ENCODE measurements at places on chromosomes 4 and X.

DNA sequence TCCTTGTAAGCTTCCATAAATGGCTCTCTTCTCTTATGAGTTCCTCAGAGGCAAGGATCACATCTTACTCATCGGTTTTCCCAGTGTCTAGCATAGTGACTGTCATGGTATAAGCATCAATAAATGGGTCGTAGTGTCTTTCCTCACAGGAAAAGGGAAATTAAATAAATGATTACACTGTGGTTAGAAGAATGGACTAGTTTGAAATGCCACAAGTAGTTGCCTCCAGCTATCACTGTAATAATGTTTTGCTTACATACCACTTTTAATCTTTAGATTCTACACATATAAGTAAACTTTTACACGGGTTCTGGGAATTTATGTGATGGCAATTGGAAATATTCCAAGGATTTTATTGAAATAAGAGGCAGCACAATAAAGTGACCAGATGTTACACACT lies 152.8 kb upstream of the CXorf51A start:
- DNase-seq, result no peak

GRCh38 chr4:86129546-86129945 lies 230.3 kb downstream of the MAPK10 start:
- no peak for DNase-seq

GRCh38 chr4:59120287-59120814 lies 2010.2 kb upstream of the IGFBP7 start:
- DNase-seq, result no peak

GRCh38 chr4:7294176-7294756 lies 101.9 kb downstream of the SORCS2 start:
- DNase-seq, result no peak

DNA sequence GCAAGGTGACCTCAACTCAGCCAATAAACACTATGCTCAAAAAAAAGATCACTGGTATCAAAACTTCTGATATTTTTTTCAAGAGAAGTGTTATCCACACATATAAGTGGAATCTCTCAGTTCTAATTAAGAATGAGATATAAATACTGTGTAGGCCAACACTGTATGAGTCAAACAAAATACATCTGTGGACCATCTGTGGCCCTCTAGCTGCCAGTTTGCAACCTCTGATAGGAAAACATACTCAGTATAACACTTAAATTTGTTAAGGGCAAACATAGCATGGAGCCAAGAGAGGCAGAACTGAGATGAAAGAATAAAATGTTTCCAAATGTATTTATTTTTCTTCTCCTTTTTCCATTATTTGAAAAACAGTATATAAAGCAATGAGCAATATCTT lies 377.3 kb downstream of the ARAP2 start:
- no peak for DNase-seq

DNA sequence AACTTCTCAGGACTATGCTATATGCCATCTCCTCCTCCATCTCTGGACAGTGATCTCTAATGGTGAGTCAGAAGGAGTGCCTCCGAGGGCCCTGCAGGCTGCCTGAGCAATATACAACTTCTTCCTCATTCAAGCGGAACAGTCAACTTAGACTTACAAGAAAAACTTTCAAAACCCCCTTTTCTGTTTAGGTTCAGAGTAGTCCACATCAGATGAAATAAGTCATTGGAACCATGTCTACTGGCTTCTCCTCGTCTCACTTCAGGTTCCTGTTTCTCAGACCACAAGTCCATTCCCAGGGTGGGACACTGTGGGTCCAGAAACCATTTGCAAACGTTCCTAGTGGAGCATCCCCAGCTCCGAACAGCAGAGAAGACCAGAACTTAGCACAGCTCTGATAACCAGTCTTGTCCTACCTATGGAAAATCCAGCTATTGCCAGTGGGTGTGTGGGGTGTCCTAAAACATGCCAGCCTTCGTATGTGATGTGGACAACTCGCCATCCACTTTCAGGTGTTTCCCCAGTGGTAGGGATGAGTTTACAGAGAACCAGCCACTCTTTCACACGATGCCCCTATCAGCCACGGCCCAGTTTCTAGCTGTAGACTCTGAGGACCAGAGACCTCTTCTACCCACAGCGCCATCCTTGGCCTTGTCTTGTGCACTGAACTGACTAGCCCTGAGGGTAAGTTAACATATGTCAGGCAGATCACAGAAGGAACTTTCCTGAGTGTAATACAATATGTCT lies 32.7 kb upstream of the NKRF start:
- DNase-seq, result no peak

DNA sequence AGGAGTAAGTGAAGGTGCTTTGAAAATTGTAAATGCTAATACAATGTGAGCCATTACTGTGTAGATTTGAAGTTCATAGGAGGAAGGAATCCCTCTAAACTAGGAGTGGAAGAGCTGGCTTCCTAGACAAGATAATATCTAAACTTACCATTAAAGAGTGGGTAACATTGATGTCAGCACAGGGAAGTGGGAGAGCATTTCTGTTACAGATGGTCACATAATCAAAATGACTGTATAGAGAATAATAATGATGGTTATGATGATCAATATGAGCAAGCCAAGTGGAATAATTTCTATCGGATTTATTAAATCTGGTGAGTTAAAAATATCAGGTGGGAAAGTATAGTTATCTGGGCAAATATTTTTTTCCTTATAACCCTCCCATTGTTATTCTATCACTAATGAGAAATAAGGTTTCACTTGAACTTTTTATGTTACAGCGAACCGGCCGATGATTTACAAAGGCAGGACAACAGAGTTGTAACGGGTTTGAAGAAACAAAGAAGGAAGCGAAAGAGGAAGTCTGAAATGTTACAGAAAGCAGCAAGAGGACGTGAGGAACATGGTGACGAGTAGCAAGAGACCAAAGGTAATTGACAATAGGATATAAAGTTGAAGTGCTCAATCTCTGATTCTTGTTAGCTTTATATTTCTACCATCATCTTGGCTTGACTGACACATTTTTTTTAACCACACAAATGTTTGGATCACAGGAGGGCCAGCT lies 43.5 kb downstream of the FMR1NB start:
- no peak for DNase-seq

- DNase-seq, result no peak
These were observed 134.7 kb downstream of the PDE5A start for GRCh38 chr4:119493886-119494285.

DNA sequence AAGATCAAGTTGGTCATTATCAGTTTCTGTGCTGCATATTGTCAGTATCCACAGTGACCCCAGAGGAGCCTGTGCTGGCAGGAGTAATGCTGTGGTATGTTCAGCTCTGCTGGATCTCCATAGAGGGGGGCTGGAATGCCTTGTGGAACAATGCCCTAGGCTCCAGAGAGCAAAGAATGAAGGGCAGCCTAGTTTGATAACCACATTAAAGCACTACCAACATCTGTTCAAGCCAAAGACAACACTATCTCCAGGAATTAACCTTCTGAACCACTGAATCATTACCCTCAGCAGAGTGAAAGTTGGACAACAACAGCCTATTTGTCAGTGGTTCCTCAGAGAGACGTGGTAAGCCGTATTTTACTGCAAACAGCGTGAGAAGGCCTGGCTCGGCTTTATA lies 192.3 kb upstream of the CXorf66 start:
- DNase-seq, result no peak

DNA sequence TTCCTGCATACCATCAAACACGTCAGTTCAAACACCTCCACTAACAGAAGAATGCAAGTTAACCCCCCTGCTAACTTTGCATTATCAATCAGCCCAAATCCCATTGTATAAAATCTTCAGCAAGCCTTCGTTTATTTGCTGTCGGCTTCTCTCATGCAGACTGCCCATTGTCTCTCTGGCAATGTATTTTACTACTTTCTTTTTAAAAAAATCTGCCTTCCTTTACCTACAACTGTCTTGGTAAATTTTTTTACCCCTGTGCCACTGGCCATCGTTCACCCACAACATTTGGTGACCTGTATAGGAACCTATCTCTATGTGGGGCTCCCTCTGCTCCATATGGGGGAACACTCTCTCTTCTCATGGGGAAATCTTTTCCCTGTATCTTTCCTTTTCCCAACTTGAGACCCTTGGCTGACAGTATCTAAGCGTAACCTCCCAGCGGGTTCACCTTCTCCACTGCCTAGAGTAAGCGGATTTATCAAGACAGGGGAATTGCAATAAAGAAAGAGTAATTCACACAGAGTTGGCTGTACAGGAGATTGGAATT lies 244.6 kb downstream of the CPXCR1 start:
- DNase-seq, result no peak

DNA sequence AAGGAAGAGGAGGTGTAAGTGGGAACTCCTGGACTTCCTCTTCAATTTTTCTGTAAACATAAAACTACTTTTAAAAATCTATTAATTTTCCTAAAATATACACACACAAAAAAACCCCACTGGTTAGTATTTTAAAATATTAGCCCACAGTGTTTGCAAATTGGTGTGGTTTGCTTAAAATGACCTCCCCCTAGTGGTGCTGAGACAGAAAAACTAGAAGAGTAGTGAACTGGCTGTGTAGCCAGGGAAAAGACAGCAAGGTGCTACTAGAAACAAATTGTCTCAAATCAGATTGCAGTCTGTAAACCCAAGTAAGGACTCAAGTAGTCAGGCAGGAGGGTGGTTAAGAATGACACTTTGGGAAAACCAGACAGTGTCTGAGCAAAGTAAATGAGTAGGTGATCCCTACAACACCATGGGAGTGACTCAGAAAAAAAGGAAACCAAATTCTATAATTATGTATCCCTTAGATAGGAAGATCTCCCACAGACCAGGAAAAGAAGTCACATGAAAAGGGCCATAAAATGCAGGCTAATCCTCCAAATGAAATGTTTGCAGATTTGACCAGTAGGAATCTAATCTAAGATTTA lies 26.0 kb downstream of the AMTN start:
- no peak for DNase-seq

GRCh38 chr4:133598779-133599178 lies 449.7 kb downstream of the PCDH10 start:
- DNase-seq, result no peak

DNA sequence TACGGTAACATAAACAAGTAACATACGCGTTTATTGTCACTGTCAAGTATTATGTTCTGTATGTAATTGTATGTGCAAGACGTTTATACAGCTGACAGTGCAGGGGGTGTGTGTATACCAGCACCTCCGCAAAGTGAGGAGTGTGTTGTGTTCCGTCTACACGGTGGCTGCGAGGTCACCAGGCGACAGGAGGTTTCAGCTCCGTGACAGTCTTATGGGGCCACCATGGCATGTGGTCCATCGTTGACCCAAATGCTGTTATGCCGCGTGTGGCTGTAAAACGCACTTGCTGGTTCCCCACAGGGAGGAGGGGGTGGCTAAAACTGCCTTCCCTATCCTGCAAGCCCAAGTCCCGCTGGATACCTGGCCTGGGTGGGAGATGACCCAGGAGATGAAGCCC lies 25.0 kb downstream of the NSG1 start:
- no peak for DNase-seq

DNA sequence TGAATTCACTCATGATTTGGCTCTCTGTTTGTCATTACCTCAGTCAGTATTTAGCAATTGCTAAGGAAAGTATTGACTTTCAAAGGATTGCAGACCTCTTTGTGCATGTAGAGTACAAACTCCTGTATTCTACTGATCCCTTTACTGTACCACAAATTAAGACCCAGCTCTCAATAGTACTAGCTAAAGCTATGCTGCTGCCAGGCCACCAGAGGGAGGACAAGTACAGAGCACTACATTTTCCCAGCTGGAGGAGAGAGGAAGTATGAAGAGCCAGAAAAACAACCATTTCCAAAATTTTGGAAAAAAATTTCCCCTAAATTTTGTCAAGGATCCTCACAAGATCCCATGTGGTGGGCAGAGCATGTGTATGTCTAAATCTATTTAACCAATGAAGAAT lies 175.0 kb upstream of the MTMR8 start:
- no peak for DNase-seq

DNA sequence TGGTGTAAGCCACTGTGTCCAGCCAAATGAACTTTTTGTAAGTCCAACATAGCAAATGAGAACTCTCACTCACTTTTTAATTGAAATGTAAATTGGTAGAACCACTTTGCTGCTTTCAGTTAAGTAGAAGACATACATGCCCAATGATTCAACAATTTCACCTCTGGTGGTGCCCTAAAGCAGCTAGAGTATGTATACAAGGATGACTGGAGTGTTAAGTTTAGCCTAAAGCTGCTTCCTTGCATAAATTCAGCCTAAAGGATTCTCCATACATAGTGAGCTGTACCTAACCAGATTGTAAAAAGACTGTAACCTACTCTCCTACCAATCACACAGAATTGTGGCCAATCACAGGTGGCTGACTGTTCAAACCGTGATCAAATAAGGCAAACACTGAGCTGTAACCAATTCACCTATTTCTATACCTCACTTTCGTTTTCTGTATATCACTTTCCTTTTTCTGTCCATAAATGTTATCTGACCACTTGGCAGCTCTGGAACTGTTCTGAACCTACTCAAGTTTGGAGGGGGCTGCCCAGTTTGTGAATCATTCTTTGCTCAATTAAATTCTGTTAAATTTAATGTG lies 39.9 kb downstream of the PDS5A start:
- DNase-seq, result no peak

- DNase-seq, result no peak
These were observed 5.2 kb upstream of the PITX2 start for GRCh38 chr4:110627977-110628662.

- no peak for DNase-seq
These were observed 77.3 kb upstream of the FGF13 start for GRCh38 chrX:138788771-138789170.

- DNase-seq, result peak; percentile 2
These were observed 34.9 kb downstream of the MMRN1 start for GRCh38 chr4:89929425-89930159.

DNA sequence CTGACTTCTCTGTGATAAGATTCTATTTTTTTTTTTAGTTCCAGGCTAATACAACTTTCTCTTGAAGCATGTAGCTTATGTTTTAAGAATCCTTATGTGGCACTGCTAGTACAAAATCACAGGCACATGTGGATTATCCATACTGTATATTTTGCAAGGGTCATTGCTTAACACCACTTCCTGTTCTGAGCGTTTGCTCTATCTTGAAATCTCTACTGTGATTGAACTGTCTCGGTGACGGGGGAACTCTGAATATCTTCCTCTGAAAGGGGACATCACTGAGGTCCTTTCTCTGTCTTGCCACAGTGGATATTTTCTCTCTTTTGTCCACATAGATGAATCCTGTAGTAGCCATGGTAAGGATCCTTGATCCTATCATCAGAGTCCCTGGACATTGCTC lies 2.1 kb upstream of the WFS1 start:
- no peak for DNase-seq

DNA sequence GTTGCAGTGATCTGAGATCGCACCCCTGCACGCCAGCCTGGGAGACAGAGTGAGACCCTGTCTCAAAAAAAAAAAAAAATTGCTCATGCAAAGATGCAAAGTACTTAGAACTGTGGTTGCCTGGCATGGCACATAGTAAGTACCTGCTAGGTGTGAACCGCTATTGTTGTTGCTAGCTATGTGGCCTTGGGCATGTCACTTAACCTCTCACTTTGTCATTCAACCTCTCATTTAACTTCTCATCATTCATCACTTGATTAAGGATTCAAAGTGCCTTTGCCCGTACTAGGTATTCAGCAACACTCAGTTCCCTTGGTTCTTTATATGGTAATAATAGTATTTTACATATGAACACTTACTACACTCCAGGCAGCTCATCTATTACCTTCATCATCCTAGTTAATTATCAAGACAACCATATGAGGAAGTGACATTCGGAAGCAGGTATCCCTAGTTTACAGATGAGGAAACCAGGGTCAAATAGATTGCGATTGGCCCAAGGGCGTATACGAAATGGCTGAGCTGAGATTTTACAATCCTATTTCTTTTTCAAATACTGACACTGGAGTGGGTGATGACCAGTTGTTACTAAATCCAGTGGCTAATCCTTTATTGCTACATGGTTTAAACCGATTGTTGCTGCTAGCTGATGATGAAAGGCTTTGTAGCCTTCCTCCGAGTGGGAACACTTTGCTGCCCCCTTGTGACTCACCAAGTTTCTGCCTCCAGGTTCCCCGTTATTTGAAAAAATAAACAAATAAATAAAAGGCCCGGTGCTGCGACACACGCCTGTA lies 28.8 kb upstream of the SOWAHD start:
- peak; percentile 41 for DNase-seq
